Muscle of back (tissue), 13 donors: ENCODE measurements at places on chromosomes 5 and 9. TPM values are rescaled to one million over a fixed set of nuclear protein-coding genes. Genes with fewer than 3 reads are reported as not detected.

DNA sequence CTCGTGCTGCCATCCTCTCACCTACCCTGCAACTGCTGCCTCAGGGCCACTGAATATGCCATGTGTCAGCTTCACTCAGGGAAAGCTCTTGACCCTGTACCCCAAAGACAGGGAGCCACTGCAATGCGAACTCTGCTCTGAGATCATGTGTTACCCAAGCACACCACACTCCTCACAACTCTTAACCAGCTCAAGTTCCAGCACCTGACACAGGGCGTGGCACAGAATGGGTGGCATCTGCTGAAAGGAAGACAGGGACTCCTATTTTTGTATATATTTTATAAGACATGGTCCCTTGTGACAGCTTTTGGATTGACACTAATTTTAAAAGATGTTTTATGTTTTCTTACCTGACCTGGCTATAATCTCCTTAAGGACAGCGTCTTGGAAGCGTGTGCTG, 10.7 kb downstream of the PHYKPL start:
- DNase-seq, result no peak

GRCh38 chr5:88925692-88926490, 42.9 kb upstream of the MEF2C start:
- DNase-seq, result no peak

- no peak for DNase-seq
Observed at GRCh38 chr9:70390933-70391341, 23.5 kb downstream of the KLF9 start.

DNA sequence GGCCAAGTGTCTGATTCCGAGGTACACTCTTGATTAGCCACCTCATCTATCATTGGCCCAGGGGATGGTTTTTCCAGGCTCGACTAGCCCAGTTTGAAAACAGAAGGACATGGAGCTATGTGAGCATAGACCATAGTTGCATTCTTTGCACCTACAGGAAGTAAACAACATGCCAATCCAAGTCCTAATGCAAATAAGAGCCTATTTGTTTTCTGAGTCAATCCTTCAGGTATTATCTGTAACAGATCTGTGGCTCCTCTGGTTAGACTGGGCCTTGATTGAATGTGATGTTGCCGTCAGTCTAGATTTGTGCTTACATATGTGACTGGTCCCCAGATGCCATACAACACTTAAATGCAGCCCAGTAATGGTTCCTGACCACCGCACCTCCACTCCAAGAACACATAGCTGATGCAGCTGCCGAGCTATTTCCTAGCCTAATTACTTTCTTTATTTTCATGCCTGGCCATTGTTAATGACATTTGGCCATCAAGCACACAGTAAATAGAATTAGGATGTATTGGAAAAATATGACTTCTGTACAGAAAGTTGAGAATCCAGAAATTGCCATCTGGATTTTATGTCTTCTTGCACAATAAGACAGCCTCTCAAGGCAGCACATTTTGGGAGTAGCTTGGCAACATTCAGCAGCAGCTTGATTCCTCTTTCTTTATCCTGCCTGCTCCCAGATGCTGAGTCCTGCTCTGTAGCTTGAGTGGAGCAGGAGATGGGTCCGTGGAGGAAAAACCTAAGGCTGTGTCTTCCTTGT, 29.5 kb upstream of the ARHGAP26 start:
- DNase-seq, result no peak

DNA sequence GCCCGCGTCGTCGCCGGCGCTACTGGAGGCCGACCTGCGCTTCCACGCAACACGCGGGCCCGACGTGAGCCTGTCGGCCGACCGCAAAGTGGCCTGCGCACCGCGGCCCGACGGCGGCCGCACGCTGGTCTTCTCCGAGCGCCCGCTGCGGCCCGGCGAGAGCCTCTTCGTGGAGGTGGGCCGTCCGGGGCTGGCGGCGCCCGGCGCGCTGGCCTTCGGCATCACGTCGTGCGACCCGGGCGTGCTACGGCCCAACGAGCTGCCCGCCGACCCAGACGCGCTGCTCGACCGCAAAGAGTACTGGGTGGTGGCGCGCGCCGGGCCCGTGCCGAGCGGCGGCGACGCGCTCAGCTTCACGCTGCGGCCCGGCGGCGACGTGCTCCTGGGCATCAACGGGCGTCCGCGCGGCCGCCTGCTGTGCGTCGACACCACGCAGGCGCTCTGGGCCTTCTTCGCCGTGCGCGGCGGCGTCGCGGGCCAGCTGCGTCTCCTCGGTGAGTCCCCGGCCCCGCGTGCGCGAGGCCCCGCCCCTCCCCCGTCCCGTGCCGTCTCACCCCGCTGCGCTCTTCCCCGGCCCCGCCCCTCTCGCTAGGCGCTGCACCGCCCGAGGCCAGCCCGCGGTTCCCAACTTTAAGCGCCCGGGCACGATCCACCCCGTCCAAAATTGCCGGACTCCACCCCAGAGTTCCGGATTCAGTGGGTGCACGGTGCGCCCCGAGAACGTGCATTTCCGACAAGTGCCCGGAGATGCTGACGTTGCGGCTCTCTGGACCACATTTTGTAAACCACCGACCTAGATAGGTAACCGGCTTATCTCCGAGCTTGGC, 42.8 kb downstream of the NEURL1B start:
- no peak for DNase-seq

- no peak for DNase-seq
Observed at GRCh38 chr5:145917288-145917687, 19.1 kb upstream of the SH3RF2 start.

GRCh38 chr5:44881266-44881665, 72.5 kb downstream of the MRPS30 start:
- DNase-seq, result no peak

DNA sequence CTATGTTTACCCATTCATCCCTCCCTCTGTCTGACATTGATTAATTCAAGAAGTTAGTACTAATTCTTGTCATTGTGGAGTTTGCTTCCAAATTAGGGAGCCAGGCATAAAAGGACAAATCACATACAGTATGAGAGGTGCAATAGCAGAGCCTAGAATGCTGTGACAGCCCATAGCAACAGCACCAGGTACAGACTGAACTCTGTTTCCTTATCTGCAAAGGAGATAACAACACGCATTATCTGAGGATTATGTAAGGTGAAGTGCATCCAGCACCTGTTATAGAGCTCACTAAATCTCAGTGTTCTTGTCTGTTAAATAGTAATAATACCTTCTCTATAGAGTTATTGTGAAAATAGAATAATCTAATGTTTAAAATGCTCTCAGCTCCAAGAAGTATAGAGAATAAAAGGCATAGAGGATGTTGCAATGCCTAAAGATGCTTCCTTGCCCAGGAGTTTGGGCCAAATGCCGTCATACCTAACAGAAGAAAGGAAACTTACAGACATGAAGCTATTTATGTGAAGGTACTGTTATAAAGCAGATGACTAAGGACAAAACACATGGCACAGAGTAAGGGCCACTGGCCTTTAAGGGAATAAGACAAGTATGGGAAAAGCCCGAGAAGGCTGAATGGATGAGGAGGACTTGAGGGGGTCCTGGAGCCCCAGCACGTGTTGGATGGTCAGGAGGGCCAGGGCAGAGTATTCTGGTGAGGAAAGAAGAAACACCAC, 214.5 kb downstream of the ATP10B start:
- DNase-seq, result no peak

- peak; percentile 68 for DNase-seq
Observed at GRCh38 chr5:53364061-53364460, 116.4 kb upstream of the FST start.

DNA sequence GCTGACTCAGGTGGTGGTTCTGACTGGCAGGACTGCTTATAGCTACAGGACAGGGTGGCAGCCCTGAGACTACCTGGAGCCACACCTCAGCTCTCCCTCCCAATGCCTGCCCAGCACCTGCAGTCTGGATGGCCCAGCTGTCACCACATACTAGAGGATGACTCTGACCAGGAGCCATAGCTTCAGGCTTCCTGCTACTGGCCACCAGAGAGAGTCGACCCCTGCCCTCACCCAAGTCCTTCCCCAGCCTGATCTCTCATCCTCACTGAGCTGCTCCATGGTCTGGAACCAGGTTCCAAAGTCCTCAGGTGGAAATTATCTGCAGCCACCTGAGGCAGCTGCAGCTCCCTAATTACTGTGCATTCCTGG, 25.6 kb upstream of the TDRD7 start:
- DNase-seq, result no peak

DNA sequence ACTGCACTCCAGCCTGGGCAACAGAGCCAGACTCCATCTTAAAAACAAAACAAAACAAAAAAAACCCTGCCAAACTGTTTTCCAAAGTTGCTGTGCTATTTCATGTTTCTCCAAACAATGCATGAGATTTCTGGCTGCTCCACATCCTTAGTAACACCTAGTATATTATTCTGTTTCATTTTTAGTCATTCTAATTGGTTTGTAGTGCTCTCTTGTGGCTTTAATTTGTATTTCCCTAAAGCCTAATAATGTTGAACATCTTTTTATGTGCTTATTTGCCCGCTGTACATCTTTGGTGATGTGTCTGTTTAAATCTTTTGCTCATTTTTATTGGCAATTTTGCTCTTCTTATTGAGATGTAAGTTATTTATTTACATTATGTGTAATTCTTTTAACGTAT, 18.4 kb upstream of the TTC1 start:
- no peak for DNase-seq

- DNase-seq, result peak; percentile 29
Observed at GRCh38 chr5:72015103-72015548, 92.1 kb upstream of the MAP1B start.

- no peak for DNase-seq
Observed at GRCh38 chr5:756171-756570, 28.4 kb downstream of the ZDHHC11B start.

DNA sequence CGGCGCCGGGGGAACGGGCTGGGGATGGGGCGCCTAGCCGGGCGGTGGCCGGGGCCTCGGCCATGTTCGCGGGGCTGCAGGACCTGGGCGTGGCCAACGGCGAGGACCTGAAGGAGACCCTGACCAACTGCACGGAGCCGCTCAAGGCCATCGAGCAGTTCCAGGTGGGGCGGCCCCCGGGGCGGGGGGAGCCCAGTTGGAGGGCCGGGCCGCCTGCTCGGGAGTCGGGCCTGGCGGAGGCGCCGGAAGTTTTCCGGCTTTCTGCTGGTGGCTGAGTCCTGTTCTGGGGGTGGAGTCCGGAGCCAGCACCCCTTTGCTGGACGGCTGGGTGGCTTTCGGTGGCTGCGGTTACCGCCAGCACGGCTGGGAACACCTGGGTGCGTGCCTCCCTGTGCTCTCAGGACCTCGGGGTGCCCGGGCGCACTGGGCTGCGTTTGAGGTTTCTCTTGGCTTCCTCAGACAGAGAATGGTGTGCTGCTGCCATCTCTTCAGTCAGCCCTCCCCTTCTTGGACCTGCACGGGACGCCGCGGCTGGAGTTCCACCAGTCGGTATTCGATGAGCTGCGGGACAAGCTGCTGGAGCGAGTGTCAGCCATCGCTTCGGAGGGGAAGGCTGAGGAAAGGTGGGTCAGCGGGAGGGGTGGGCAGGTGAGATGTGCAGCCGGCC, 454 bp downstream of the NELFB start:
- no peak for DNase-seq

DNA sequence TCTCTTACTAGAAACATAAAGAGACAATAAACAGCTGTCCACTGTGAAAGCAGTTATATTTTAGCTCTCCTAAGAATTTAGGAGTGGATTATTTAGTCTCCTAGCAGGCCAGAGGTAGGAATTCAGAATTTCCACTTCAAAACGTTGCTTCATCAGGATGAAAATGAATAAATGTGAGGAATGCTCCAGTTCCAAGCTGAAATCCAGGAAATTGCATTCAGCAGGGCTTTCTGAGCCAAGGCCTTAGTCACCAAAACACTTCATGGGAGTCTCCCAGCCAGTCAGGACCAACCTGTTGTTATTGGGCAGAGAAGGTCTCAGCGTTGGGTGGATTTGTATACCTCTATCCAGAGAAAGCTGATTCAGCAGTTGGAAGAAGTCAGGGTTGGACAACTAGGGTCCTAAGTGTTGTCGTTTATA, 1040.3 kb downstream of the TLE1 start:
- DNase-seq, result peak; percentile 79

- DNase-seq, result no peak
Observed at GRCh38 chr9:27939186-27939585, 365.9 kb upstream of the C9orf72 start.

DNA sequence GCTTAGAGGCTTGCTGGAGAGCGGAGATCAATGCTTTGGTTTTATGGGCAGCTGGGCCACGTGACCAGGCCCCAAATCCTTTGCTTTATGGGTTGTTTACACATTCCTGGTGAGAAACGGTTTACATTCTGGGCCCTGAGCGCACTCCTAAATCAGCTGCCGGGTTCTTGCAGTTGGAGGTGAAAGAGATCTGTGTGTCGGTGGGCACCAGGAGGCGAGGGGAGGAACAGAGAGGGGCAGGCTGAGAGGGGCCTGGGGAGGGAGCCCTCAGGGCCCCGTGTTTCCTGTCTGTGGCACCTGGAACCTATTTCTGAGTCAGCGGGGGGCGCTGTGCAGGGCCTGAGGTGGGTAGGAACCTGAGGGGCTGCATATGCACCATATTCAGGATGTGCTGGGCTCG, 63.5 kb upstream of the HAND1 start:
- DNase-seq, result no peak

DNA sequence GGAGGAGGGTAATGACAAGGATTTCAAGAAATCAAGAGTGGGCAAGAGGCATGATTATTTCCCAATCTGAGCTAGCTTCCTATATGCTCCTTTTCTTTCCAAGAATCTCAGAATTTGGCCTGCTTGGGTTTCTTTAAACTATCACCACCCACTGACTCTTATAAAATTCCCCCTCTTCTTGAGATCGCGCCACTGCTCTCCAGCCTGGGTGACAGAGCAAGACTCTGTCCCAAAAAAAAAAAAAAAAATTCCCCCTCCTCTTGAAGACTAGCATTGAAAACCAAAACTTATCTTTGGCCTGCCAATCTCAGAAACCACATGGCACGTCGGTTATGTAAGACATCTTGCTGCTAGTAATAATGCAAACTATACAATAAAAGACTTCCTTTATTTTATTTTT, 3.4 kb upstream of the DMXL1 start:
- no peak for DNase-seq

DNA sequence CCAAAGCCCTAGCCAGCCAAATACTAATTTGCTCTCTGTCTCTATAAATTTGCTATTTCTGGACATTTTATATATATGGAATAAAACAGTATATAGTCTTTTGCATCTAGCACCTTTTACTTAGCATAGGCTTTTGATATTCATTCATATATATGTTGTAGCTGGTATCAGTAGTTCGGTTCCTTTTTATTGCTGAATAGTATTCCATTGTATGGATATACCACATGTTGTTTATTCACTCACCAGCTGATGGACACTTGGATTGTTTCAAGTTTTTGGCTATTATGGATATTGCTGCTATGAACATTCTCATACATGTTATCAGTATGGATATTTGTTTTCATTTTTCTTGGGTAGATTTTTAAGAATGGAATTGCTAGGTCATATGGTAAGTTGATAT, 23.8 kb upstream of the KIAA1958 start:
- no peak for DNase-seq

DNA sequence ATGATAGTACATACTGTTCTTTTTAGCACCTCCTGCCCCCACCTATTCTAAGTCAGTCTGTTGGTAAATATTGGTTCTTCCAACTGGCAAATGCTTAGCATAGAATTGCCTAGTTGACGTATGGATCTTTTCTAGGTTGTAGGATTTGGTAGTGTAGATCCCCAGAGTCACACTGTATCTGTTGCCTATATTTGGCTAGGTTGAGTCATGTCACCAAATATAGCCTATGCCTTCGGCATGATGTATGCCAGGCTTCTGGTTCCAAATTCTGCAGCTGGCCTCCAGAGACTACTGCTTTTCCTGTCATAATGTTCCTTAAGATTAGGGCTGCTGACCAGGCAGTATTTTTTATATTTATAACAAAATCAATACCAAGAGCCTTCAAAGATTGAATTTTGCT, 38.2 kb downstream of the CPEB4 start:
- no peak for DNase-seq

Gene TMC1
- polyA plus RNA-seq, result 2.3 TPM

Gene CD274
- polyA plus RNA-seq, result 0.83 TPM

Gene AJM1
- 1.7 TPM for polyA plus RNA-seq

Gene NME5
- polyA plus RNA-seq, result 0.83 TPM

Gene SH3PXD2B
- 44.4 TPM for polyA plus RNA-seq

Gene FOXD1
- 1.5 TPM for polyA plus RNA-seq
